H1 (cell line): ENCODE measurements at places on chromosomes 6 and 20.

DNA sequence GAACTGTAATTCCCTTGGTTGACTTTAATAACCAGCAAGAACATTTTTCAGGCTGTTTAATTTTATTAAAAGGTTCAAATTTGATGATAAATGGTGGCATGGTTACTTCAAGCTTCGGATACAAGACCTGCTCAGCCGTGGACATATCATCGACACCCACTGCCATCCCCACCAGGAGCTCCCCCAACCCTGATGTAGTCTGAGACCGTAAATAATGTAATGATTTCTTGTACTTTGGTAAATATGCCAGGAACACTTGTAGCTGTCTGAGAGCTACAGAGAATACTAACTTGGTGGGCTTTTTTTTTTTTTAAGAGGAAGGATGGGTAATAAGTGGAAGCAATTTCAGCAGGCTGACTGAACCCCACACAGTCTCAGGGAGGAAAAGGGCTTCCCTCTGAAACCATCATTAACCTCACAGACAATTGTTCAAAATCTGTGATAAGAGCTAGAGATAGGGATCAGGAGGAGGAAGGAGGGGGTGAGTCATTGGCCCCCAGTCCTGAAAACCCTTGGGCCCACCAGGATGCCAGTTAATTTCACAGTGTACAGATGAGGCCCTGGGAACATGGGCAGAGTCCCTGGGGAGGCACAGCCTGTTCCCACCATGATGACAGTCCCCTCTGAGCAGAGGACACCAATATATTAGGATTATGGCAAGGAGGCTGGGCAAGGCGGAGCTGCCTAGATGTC, 56.0 kb downstream of the APCDD1L start:
- DNase-seq: no peak

DNA sequence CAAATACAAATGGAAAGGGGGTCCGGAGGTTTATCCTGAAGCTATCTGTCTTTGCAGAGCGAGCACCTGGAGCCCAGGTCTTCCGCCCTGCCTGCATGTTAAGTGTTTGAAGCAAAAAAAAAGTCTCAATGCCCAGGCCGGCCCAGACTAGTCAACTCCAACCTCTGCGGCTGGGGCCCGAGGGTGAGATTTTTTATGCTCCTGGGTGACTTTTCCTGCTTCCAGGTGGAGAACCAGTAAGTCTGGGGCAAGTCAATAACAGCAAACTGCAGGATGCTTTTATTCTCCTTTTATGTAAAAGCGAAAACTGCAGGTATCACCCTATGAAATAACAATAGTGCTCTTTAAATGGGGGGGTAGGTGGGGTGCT, 2.0 kb upstream of the ZBP1 start:
- DNase-seq: no peak

GRCh38 chr20:433300-433975, 25.3 kb downstream of the RBCK1 start:
- DNase-seq: no peak

- no peak for DNase-seq
These were observed 115.5 kb downstream of the NFATC2 start for GRCh38 chr20:51426718-51427650.

GRCh38 chr6:52595796-52596130, 18.9 kb upstream of the TRAM2 start:
- no peak for DNase-seq

- no peak for DNase-seq
These were observed 2.0 kb downstream of the GLP1R start for GRCh38 chr6:39050453-39051112.
